H1 (cell line): ENCODE measurements at places on chromosomes 6 and 20.

GRCh38 chr6:103273048-103273447 is 1586.7 kb downstream of the HACE1 start:
- DNase-seq = no peak

DNA sequence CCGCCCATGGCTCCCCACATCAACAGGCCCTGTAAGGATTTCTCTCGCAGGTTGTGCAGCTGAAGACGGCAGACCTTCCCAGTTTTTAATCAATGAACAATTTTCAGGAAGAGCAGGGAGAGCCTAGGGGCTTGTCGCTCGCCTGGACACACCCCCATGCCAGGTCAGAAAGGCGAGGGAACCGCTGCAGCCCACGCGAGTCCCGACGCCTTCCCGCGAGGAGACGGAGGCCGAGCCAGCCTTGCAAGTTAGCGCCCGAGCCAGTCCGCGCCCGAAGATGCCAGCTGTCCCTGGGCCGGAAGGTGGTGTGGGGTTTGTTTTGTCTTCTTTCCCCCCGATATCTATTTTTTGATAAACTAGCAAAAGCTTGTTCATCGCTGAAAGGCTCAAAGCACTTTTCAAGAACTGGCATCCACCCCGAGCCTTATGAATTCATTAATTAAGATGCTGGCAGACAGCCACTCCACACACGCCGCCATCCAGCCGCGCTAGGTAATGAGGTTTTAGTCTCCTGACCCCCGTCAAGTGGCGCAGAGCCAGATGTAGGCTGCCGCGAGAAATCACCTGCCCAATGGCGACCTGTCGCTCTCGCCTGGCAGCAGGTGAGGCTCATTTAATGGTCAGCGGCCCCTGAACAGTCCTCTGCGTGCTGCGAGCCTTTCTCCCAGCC is 6.6 kb downstream of the CCDC167 start:
- no peak for DNase-seq

GRCh38 chr6:11909696-11910132 is 102.4 kb upstream of the HIVEP1 start:
- no peak for DNase-seq

- DNase-seq = no peak
These were observed 30.4 kb upstream of the IER3 start for GRCh38 chr6:30774701-30775100.

- no peak for DNase-seq
These were observed 53.7 kb downstream of the LYRM4 start for GRCh38 chr6:5206920-5207561.

DNA sequence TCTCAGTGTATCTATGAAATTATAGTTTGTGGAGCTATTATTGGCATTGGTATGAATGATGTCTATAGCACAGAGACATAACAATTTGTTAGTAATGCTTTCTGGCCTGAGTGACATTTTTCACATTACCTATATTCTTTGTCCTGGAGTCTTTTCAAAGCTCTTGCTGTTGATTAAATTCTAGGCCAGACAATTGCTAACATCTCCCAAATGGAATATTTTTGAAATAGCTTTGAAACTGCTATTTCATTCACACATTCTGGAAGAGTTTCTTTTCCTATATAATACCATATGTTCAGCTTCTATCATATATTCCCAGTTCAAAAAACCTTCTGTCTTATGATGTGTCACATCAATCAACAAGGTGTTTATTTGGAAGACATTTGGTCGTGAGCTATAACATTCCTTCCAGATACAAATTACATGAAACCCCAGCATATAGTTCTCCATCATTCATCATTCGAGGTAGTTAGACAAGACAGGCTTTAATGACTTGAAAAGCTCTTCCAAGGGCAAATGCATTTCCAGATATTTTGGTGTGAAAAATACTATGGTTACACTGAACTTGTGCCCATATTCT is 452.8 kb downstream of the KHDRBS2 start:
- no peak for DNase-seq

DNA sequence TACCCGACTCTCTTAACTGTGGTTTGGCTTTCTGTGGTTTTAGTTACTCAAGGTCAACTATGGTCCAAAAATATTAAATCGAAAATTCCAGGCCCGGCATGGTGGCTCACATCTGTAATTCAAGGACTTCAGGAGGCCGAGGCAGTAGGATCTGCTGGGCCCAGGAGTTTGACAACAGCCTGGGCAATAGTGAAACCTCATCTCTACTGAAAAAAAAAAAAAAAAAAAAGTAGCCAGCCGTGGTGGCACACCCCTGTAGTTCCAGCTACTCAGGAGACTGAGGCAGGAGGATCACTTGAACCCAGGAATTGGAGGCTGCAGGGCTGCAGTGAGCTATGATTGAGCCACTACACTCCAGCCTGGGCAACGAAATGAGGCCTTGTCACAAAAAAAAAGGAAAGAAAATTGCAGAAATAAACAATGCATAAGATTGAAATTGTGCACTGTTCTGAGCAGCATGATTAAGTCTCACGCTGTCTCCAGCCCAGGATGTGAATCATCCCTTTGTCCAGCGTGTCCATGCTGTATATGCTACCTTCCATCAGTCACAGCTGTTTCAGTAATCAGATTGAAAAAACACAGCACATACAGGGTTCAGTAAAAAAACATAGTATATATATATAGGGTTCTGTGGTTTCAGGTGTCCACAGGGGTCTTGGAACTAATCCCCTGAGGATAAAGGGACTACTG is 40.7 kb downstream of the RGS17 start:
- DNase-seq = no peak

DNA sequence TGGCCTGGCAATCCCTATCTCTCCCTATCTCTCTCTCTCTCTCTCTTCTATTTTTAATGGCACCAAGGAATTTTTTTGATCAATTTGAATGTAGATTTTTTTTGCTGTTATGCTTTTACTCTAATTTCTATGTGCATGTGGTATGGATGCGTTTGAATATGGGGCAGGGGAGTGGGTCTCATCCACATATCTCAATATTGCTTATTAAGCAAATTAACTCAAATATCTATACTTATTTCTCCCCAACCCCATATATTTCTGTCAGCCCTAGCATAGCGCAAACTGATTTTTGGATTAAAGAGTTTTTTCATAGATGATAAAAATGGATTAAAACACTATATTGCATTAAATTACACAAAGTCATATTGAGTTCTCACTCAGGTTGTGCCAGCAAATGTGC is 210.2 kb downstream of the KHDRBS2 start:
- no peak for DNase-seq

- no peak for DNase-seq
These were observed 58.0 kb downstream of the SULF2 start for GRCh38 chr20:47727170-47727880.

DNA sequence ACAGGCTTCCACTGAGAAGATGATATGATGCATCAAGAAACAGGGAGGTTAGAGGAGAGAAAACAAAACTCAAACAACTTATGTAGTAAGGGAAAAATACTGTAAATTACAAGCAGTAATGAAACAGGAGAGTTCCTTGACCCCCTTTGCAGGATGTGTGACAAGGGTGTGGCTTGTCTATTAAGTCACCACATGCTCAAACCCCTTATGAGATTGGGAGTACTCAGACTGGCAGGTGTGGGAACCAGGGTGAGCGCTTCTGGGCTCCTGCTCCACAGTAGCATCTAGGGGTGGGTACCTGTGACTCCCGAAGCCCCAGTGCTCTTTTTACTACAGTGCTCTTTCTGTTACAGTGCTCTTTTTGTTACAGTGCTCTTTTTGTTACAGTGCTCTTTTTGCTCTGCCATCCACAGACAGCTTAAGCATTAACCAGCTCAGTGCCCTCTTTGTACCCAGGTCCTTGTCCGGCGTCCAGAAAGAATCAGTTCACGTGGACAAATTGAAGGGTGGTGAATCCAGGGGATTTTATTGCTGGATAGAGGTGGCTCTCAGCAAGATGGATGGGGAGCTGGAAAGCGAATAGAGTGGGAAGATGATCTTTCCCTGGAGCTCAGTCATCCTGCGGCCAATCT is 28.7 kb downstream of the OLIG3 start:
- DNase-seq = no peak

DNA sequence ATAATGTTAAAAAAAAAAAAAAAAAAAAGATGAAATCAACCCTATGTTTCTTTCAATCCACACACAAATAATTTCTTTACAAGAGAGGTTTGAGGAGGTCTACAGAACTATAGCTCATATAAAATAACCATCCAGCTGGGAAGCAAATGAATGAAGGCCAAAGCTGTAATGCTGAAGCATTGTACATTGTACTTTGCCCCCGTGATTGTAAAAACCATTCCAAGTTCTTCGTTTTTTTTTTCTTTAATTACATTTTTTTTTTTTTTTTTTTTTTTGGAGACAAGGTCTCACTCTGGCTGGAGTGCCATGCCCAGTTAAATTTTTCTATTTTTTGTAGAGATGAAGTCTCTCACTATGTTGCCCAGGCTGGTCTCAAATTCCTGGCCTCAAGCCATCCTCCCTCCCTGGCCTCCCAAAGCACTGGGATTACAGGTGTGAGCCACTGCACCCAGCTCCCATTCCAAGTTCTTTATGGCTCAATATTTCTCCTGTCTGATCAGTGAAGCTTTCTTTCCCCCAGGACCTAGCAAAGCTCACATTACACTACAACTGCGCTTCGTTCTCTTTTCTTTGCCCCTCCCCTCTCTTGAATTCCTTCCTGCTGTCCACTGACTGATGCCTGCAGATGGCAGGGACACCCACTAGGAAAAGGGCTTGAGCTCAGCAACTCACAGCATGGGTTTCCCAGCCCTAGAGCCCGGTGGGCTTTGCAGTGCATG is 53.0 kb upstream of the NOP56 start:
- no peak for DNase-seq

GRCh38 chr6:32973144-32974015 is 5.0 kb downstream of the BRD2 start:
- DNase-seq = peak; percentile 50

- DNase-seq = no peak
These were observed 156.1 kb upstream of the AGPAT4 start for GRCh38 chr6:161429921-161430490.

- DNase-seq = peak; percentile 59
These were observed 1.0 kb downstream of the NCOA6 start for GRCh38 chr20:34824452-34824805.

DNA sequence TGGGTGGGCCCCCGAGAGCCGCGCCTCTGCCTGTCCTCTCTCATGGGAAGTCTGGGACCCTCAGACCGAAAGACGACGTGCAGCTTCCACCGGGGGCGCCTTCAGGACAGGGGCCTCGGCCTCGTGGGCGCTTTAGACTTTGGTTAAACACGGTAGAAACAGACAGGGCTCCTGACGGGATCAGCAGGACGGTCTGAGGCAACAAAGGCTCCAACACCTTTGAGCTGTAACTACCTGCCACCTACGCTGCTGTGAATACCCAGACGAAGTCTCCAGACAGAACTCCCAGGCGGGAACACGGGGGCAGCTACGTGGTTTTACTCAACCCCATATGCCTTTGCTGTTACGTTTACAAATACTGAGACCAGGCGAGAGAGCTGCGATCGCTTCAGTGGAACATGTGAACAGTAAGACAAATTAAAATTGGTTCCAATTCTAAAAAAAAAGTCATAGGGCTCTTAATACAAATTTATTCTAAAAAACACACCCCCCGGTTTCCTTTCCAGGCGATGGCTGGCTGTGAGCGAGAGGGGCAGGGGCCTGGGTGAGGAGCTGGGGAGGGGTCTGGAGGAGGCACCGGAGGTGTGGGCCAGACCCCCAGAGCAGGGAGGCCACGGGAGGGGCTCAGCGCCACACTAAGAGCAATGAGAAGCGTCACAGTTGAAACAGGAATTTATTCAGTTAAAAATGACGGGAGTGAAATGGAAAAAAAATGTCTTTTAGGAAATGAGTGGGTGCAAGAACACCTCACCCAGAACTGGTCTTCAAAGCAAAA is 453.2 kb downstream of the QKI start:
- no peak for DNase-seq

DNA sequence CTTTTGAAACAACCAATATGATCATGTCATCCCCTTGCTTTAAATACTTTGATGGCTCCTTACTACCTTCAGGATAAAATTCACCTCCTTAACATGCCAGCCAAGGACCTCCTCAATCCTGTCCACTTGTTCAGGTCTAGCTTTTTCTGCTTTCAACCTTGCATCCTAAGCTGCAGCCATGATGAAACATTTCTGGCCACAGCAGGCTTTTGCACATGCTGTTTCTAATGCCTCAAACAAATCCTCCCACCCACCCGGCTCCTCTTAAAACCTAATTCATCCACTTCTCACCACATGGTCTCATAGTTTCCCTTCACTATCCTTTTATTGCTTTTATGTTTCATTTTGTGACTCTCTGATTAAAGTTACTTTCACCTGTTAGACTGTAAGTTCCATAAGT is 124.6 kb downstream of the MYB start:
- no peak for DNase-seq

- DNase-seq = peak; percentile 59
These were observed 621 bp downstream of the NOL7 start for GRCh38 chr6:13615792-13616120.

GRCh38 chr20:53737396-53738038 is 143.9 kb upstream of the ZNF217 start:
- no peak for DNase-seq

GRCh38 chr6:33978412-33979150 is 167.3 kb downstream of the GRM4 start:
- DNase-seq = no peak

GRCh38 chr6:157655139-157655538 is 167.9 kb upstream of the SNX9 start:
- DNase-seq = no peak

GRCh38 chr20:6502219-6502618 is 265.3 kb upstream of the BMP2 start:
- no peak for DNase-seq

GRCh38 chr6:4620284-4621151 is 155.7 kb upstream of the CDYL start:
- no peak for DNase-seq

DNA sequence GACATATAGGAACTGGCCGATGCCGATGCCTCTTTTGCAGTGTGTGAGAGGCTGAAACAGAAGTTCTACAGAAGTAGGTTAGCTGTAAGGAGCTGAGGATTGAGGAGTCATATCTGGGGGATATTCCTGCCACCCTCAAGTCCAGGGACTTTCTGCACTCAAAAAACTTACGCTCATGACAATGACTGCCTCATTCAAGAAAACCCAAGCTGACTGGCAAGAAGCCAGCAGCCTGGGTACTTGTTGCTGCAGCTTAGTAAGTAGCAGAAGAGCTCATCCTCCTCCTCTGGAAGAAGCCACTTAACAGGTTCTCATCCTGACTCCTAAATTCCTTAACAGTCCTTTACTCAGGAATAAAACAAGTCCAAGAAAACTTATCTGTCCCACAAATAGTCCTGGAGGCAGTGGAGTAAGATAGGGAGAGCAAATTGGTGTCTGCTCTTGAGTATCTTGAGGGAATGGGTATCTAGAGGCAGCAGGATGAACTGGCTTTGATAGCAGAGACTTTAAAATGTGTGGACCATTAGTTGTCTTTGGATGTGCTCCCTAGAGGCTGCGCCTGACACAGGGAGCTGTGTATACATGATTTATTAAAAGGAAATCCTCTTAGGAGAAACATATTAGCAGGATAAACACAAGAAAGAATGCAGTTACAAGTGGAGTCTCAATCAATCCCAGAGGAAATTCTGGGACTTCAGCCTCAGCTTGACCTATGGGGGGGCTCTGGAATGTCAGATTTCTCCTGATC is 7.4 kb downstream of the CALHM5 start:
- no peak for DNase-seq

- DNase-seq = no peak
These were observed 12.3 kb downstream of the PKIB start for GRCh38 chr6:122622479-122622878.

GRCh38 chr20:35953387-35954199 is 709 bp downstream of the SCAND1 start:
- DNase-seq = no peak
